CD4-positive, alpha-beta T cell (primary cell): ENCODE measurements at places on chromosomes 4 and X.

DNA sequence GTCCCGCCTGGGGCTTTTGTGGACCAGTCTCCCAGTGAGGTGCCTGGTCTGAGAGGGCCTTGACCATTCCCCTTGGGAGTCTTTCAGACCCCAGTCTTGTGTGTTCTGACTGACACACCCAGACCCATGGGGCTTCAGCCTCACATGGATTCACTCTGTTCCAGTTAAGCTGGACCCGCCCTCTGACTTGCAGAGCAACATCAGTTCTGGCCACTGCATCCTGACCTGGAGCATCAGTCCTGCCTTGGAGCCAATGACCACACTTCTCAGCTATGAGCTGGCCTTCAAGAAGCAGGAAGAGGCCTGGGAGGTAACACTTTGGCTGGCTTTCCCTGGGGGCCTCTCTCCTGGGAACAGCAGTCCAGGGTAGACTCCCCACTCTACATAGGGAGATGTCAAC, 6.8 kb downstream of the IL9R start:
- no peaks in the 10 kb centered on the region for H3K27me3 ChIP-seq
- H3K4me3 ChIP-seq = no peak overlapping the region
- H3K36me3 ChIP-seq = no peaks in the 10 kb centered on the region

DNA sequence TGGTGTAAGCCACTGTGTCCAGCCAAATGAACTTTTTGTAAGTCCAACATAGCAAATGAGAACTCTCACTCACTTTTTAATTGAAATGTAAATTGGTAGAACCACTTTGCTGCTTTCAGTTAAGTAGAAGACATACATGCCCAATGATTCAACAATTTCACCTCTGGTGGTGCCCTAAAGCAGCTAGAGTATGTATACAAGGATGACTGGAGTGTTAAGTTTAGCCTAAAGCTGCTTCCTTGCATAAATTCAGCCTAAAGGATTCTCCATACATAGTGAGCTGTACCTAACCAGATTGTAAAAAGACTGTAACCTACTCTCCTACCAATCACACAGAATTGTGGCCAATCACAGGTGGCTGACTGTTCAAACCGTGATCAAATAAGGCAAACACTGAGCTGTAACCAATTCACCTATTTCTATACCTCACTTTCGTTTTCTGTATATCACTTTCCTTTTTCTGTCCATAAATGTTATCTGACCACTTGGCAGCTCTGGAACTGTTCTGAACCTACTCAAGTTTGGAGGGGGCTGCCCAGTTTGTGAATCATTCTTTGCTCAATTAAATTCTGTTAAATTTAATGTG, 39.9 kb downstream of the PDS5A start:
- no peak overlapping the region for H3K27ac ChIP-seq
- H3K4me1 ChIP-seq = peaks cover 35% of the 10 kb centered on the region
- H3K36me3 ChIP-seq = peaks cover 3% of the 10 kb centered on the region
- H3K4me3 ChIP-seq = no peak overlapping the region
- no peak for DNase-seq
- no peaks in the 10 kb centered on the region for H3K27me3 ChIP-seq

GRCh38 chr4:152478461-152479237, 57.2 kb downstream of the FBXW7 start:
- peaks cover 3% of the 10 kb centered on the region for H3K36me3 ChIP-seq
- no peak overlapping the region for H3K27ac ChIP-seq
- H3K4me3 ChIP-seq = no peak overlapping the region
- DNase-seq = no peak

GRCh38 chr4:56505269-56506130, at the start of gene ARL9:
Gene ARL9, plus strand, starts transcription at chr4:56505791. Its CDS starts 72 bp downstream, at chr4:56505863.
- H3K4me1 ChIP-seq = peaks cover 17% of the 10 kb centered on the region
- peaks cover 21% of the 10 kb centered on the region for H3K36me3 ChIP-seq
- H3K27ac ChIP-seq = no peak within 1 kb of the TSS

- H3K4me1 ChIP-seq = no peaks in the 10 kb centered on the region
- H3K27ac ChIP-seq = no peak overlapping the region
- H3K4me3 ChIP-seq = no peak overlapping the region
- H3K27me3 ChIP-seq = no peaks in the 10 kb centered on the region
- H3K36me3 ChIP-seq = no peaks in the 10 kb centered on the region
- no peak for DNase-seq
These were observed 125.4 kb upstream of the CHRDL1 start for GRCh38 chrX:110920991-110921390.

- H3K4me1 ChIP-seq = no peaks in the 10 kb centered on the region
- no peak overlapping the region for H3K27ac ChIP-seq
- no peak for DNase-seq
These were observed 19.9 kb downstream of the PHF8 start for GRCh38 chrX:54024350-54024749.

- H3K4me3 ChIP-seq = no peak overlapping the region
- DNase-seq = no peak
- no peaks in the 10 kb centered on the region for H3K36me3 ChIP-seq
- no peaks in the 10 kb centered on the region for H3K27me3 ChIP-seq
These were observed 156.0 kb downstream of the TBX22 start for GRCh38 chrX:80170581-80170980.

GRCh38 chr4:60846678-60847077, 353.4 kb upstream of the ADGRL3 start:
- H3K27ac ChIP-seq = no peak overlapping the region
- H3K4me1 ChIP-seq = no peaks in the 10 kb centered on the region

DNA sequence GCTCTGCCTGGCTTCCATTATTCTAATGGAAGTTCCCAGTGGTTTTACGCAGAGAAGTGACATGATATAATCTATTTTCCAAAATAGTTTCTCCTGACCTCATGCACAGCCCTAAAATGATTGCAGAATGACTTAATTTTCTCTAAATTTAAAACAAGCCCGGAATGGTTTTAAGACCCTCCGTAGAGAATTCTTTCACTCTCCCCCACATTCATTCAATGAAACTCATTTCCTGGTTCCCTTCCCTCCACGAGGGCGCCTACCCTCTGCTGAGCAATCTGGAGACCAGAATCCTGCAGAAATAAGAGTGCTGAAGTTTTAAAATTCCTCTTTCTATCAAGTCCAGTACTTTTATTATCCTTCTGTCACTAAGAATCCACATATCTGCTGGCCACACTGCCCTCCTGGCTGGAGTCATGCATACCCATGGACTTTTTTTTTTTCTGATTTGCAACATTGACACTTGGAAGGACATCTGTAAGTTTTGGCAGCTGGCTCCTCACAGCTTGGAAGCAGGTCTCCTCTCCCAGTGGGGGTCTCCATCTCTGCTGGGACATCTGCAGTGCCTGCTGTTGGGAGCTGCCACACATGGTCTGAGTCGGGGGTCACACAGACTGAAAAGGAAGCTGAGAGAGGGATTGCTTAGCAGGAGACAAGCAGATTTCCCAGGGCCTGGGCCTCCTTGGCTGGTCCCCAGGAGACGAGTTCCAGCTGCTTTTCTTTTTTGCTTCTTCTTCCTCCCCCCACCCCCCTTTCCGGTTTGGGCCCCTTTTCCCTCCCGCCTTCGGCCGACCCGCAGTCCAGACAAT, 86.1 kb downstream of the SOWAHB start:
- DNase-seq = no peak
- H3K4me1 ChIP-seq = no peaks in the 10 kb centered on the region
- H3K36me3 ChIP-seq = no peaks in the 10 kb centered on the region
- no peak overlapping the region for H3K27ac ChIP-seq
- H3K4me3 ChIP-seq = no peak overlapping the region

DNA sequence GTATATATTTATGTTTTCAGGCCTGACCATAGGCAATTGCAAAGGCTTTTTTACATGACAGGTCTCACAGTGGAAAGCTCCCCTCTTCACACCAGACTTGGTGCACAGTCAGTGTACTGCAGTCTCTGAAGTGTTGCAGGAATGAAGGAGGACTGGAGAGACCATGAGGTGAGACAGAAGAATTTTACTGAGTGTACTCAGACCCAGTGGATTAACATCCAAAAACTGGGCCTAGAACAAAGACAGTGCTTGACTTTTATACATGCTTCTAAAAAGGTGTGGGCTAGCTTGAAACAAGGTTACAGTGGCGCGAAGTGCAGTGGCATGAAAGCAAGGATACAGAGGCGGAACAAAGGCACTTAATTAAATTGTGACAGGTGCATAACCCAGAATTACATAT, 822.9 kb downstream of the RAPGEF2 start:
- no peaks in the 10 kb centered on the region for H3K4me1 ChIP-seq
- H3K36me3 ChIP-seq = no peaks in the 10 kb centered on the region
- H3K27ac ChIP-seq = no peak overlapping the region
- H3K4me3 ChIP-seq = no peak overlapping the region
- no peaks in the 10 kb centered on the region for H3K27me3 ChIP-seq
- DNase-seq = no peak
